ENCODE measurements at places on chromosomes 3 and 15.

DNA sequence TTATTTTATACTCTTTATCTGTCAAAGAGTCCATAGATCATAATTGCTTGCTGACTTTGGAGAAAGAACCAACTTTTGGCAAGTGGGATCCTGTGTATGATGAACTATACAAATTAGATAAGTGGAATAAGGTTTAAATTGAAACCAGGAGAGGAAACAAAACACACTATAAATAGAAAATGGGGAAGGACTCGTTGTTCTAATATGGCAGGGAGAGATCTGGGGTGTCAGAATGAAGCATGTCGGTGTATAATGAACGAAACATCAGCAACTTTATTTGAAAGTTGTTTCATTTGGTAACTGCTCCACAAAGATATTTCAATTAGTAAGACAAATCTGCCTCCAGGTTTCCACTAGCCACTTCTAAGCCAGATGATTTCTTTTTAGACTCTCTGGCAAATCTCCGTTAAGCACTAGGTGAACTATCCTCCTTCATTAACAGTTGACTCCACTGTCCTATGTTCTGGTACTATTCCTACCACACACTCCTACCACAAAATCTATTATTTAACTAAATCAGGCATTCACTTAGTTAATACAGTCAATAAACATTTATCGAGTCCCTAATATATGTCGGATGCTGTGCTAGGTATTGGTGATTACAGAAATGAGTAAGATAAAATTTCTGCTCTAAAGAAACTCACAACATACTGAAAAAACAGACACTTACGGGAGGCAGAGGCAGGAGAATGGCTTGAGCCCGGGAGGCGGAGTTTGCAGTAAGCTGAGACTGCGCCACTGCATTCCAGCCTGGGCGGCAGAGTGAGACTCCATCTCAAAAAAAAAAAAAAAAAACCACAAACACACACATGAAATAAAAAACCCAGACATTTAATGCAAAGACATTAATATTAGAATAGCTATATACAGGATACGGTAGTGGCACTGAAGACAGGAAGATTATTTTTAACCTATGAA is 20.1 kb downstream of the SLC15A2 start:
- DNase-seq: no peak

GRCh38 chr15:56815247-56815646 is 81.9 kb upstream of the ZNF280D start:
- DNase-seq: peak; percentile 53

DNA sequence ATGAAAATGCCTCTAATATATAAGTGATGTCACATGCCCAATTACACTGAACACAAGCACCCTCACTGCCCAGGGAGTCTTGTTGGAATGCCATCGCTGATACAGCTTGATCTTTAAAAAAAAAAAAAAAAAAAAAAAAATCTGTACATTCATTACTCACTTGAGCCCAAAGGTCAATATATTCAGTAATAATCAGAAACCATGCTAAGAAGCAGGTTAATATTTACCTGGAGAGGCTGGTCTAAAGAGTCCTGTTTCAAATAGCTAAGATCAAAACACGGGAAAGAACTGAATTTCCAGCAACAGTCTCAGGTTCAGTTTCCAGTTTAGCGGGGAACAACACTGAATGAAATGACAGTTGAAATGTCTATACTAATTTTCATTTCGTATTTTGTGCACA is 109.9 kb downstream of the UACA start:
- DNase-seq: peak; percentile 36

GRCh38 chr3:156207802-156208685 is 87.7 kb downstream of the KCNAB1 start:
- no peak for DNase-seq

- no peak for DNase-seq
Observed at GRCh38 chr3:32083702-32084270, 22.6 kb upstream of the GPD1L start.

DNA sequence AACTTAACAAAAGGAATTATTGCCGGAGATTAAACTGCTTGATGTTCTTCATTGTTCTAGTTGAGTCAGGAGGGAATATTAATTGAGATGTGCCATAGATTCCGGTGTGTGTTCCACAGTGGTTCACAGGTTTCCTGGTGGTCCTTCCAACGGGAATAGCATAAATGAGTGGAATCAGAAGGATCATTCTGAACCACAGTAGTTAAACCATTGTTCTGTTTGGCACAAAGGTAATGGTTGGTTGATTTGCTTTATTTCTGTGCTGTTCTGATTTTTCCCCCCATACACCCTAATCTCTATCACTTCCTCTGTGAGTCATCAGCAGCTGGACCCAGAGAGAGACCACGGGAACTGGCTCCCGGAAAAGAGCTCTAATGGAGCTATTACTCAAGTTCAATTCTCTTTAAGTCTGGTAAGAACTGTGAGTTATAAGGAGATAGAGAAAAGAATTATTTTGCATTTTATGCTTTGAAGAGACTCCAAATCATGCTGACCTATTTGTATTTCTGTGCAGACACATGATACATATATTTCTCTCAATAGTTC is 627.2 kb downstream of the ZIC1 start:
- DNase-seq: no peak

DNA sequence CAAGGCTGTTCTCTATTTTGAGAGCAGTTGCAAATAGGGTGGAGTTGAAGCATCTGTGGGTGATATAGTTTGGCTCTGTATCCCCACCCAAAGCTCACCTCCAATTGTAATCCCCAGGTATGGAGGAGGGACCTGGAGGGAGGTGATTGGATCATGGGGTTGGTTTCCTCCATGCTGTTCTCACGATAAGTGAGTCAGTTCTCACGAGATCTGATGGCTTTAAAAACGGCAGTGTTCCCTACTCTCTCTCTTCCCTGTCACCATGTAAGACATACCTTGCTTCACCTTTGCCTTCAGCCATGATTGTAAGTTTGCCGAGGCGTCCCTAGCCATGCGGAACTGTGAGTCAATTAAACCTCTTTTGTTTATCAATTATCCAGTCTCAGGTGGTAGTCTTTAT is 21.0 kb downstream of the CHST2 start:
- DNase-seq: no peak

DNA sequence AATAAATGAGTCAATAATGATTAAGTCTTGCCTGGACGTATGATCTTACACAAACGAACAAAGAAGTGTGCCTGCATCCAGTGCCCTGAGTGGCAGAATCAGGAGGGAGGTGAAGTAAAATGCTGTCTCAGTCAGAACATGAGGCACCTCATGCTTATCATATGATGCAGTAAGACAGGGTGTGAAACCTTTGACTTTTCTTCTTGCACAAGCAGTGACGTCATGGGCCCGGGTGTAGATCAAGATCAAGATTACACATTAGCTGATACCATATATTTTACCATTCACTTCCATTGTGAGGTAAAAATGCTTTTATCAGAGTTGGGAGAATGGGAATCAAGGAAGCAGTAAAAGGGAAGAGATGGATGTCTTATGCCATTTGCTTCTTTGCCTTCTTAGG is 291.6 kb upstream of the PLSCR5 start:
- DNase-seq: no peak

GRCh38 chr15:81011593-81011992 is 10.9 kb downstream of the TLNRD1 start:
- DNase-seq: no peak

GRCh38 chr3:69092030-69092516 is 7.3 kb downstream of the ARL6IP5 start:
- DNase-seq: no peak

DNA sequence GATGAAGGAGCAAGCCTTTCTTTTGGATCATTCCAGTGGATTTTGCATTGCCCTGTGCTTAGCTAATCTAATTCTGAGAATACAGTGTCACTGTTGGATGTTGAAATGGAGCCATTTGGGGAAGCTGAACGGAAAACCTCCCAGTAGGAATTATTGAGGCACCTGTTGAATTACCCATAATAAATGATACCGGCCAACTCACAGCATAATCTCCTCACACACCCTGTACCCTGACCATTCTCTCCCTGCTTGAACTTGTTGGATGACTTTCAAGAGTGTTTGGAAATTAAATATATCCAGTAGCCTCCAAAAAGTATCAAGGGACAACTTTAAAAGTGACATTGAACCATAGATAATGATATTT is 171.4 kb upstream of the HES1 start:
- DNase-seq: no peak

DNA sequence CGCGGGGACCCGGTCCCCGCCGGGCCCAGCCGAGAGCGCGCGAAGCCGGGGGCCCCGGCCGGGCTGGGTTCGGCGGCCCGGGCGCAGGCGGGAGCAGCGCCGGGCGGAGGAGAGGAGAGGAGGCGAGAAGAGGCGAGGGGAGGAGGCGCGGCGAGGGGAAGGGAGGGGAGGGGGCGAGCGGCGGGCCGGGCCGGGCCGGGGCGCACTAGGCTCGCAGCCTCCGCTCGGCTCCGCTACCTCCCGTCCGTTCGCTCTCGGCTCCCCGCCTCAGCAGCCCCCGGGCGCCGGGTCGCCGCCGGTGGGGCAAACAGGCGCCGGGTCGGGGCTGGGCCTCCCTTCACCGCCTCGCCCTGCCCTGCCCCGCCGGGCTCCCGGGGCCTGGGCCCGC is 351 bp downstream of the INSYN1 start:
- no peak for DNase-seq

- DNase-seq: peak; percentile 13
Observed at GRCh38 chr3:88000853-88001252, 58.0 kb downstream of the CGGBP1 start.

DNA sequence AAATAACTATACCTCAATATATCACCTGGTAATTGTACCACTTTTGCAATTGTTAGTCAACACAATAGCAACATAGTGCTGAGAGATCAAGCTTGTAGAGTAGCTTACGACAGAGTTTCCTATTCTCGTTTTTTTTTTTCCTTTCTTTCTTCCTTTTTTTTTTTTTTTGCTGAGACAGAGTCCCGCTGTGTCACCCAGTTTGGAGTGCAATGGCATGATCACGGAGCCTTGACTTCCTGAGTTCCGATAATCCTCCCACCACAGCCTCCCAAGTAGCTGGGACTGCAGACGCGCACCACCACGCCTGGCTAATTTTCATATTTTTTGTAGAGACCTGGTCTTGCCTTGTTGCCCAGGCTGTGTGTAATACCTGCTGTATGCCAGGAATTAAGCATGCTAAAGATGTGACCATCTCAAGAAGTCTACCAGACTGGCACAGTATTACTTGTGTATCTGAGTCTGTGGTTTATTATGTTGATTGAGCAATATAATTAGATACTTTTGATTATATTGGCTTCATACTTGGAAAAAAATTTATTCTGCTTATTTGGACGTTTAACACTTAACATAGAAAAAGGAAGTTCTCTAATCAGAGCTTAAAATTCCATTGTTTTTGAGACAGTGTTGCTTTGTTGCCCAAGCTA is 3.0 kb downstream of the SELENOT start:
- no peak for DNase-seq
